ENCODE measurements at places on chromosomes 6 and 20. TPM values are rescaled to one million over a fixed set of nuclear protein-coding genes. Genes with fewer than 3 reads are reported as not detected.

Gene TP53TG5
- not detected for total RNA-seq

Gene PDE10A
- total RNA-seq = 62.7 TPM

Gene NRN1
- 17.9 TPM for total RNA-seq

Gene HLA-DPB1
- 1.4 TPM for total RNA-seq

Gene SOX4
- total RNA-seq = 370 TPM

Gene VARS2
- total RNA-seq = 31.2 TPM

Gene WFDC9
- total RNA-seq = not detected

Gene MRPL14
- 34.6 TPM for total RNA-seq

Gene CNBD2
- 5.5 TPM for total RNA-seq

Gene HSPA1L
- total RNA-seq = 4.4 TPM

Gene PDE7B
- total RNA-seq = 3.0 TPM

Gene KCNK5
- 0.16 TPM for total RNA-seq

Gene COL11A2
- total RNA-seq = 0.94 TPM

Gene EIF6
- 58.3 TPM for total RNA-seq

Gene LY6G6C
- total RNA-seq = 0.31 TPM

Gene OOEP
- total RNA-seq = not detected

Gene RPS10
- total RNA-seq = 1,021 TPM

Gene C2
- total RNA-seq = 4.7 TPM

Gene SLC22A1
- 1.9 TPM for total RNA-seq

Gene SRXN1
- 11.5 TPM for total RNA-seq

Gene PNRC1
- 80.9 TPM for total RNA-seq

Gene SDC4
- 1.9 TPM for total RNA-seq

Gene SLC18B1
- total RNA-seq = 16.4 TPM

Gene DCDC2
- total RNA-seq = 2.0 TPM

Gene KHDC1
- total RNA-seq = 4.1 TPM

Gene UBD
- total RNA-seq = 0.47 TPM

All from occipital lobe (tissue), 3 donors.